ENCODE measurements at places on chromosomes 5 and 9. TPM values are rescaled to one million over a fixed set of nuclear protein-coding genes. Genes with fewer than 3 reads are reported as not detected.

DNA sequence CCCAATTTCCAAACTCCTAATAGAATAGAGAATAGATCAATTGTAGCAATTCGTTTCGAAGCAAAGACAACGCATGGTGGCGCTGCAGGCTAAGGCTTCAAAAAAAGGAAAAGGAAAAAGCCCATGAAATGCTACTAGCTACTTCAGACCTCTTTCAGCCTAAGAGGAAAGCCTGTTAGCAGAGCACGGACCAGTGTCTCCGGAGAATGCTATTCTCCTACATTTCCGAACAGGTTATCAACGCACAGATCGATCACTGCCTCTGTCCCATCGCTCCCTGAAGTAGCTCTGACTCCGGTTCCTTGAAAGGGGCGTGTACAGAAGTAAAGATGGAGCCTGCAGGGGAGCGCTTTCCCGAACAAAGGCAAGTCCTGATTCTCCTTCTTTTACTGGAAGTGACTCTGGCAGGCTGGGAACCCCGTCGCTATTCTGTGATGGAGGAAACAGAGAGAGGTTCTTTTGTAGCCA, at the start of gene PCDHB15:
PCDHB15 (plus strand) TSS at position 146 of the 468 bp plus-strand sequence; CDS start at position 330, 184 bp downstream.
- DNase-seq, result peak; percentile 64
- H3K27ac ChIP-seq, result no peak within 1 kb of the TSS
- H3K27me3 ChIP-seq, result no peaks in the 10 kb centered on the region
- no peaks in the 10 kb centered on the region for H3K4me1 ChIP-seq

DNA sequence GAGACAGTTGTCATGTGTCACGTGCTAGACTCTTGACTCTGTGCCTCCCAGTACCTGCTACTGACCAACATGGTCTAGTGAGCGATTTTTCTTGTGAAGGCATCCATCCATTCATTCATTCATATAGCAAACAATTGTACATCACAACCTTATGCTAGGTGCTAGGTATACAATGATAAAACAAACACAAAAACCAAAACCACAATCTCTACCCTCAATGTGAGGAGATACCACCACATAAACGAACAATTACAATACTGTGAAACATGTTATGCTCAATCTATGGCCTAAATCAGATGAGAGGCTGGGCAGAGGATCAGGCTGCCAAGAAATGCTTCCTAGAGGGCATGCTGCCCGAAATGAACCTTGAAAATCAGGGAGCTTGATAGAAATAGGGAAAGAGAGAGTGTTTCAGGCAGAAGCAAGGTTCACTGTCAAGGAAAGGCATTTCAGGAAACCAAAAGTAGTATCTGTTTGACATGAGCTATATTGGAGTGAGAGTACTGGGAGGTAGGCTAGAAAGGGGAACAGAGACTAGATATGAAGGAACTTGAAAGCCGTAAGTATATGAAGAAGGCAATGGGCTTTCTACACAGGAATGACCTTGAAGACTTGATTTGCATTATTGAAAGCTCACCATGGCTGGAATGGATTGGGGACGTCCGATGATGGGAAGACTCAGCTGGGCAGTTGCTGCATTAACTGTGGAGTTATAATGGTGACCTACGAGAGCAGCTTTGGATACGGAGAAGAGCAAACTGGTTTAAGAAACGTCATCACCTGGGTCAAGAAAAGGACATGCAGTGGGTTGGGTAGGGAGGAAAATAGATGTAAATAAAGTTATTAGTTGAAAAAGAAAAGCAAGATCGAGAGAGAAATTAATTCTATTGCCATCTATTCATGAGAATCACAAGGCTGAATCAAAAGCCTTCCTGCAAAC, 90.1 kb downstream of the THBS4 start:
- peak overlapping the region; percentile 26 for H3K4me3 ChIP-seq
- no peak for DNase-seq
- H3K4me1 ChIP-seq, result peaks cover 28% of the 10 kb centered on the region
- peak overlapping the region; percentile 70 for H3K27ac ChIP-seq

DNA sequence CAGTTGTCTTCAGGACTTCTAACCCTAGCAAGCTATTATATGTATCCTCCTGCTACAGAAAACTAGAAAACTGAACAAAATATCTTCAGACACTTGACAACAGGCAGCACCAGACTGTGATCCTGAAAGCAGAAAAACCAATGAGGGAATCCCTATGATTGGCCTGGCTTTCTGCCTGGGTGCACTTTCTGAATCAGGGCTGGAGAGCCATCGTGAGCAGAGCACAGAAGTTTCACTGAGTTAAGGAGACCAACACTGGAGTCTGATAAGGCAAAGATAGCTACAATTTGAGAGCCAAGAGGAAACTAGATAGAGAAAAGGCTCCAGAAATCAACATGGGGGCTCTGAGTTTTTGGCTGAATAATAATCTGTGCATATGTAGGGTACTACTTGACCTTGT, 106.5 kb downstream of the FANCC start:
- H3K27ac ChIP-seq, result no peak overlapping the region
- peaks cover 2% of the 10 kb centered on the region for H3K27me3 ChIP-seq
- H3K4me3 ChIP-seq, result no peak overlapping the region

Gene NIM1K
- total RNA-seq, result 0.97 TPM

- H3K27ac ChIP-seq, result no peak overlapping the region
- H3K36me3 ChIP-seq, result no peaks in the 10 kb centered on the region
- peaks cover 2% of the 10 kb centered on the region for H3K27me3 ChIP-seq
- H3K4me3 ChIP-seq, result no peak overlapping the region
Observed at GRCh38 chr5:58499231-58499630, 8.0 kb downstream of the GAPT start.

Gene ZSWIM6
- total RNA-seq, result 7.9 TPM

GRCh38 chr5:173771121-173771724, 116.9 kb upstream of the CPEB4 start:
- no peak overlapping the region for H3K27ac ChIP-seq
- no peaks in the 10 kb centered on the region for H3K36me3 ChIP-seq
- H3K27me3 ChIP-seq, result peaks cover 4% of the 10 kb centered on the region
- H3K4me1 ChIP-seq, result no peaks in the 10 kb centered on the region

DNA sequence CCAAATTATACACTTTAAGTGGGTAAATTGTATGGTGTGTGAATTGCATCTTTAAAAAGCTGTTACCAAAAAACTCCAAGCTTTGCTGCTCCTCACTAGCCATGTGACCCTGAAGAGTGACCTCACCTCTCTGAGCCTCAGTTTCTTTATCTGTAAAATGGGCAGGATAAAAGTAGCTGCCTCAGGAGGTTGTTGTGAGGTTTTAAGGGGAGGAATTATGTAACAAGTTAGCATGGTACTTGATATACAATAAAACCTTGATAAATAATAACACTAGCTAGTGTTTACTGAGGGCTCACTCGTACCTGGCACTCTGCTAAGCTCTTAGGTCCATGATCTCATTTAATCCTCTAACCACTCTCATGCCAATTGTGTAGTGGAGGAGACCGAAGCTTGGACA, 19.0 kb upstream of the PHF19 start:
- H3K4me3 ChIP-seq, result no peak overlapping the region
- peak overlapping the region; percentile 75 for H3K27ac ChIP-seq
- DNase-seq, result peak; percentile 57
- peaks cover 44% of the 10 kb centered on the region for H3K36me3 ChIP-seq
- H3K4me1 ChIP-seq, result peaks cover 79% of the 10 kb centered on the region

Gene IRX2
- not detected for total RNA-seq

- no peak overlapping the region for H3K4me3 ChIP-seq
- no peak overlapping the region for H3K27ac ChIP-seq
- no peak for DNase-seq
- no peaks in the 10 kb centered on the region for H3K27me3 ChIP-seq
- H3K4me1 ChIP-seq, result no peaks in the 10 kb centered on the region
Observed at GRCh38 chr5:28117691-28118090, 1079.3 kb upstream of the CDH9 start.

GRCh38 chr5:152634586-152634985, 229.5 kb upstream of the NMUR2 start:
- no peak overlapping the region for H3K4me3 ChIP-seq
- no peak overlapping the region for H3K27ac ChIP-seq
- H3K36me3 ChIP-seq, result no peaks in the 10 kb centered on the region
- DNase-seq, result no peak
- H3K27me3 ChIP-seq, result no peaks in the 10 kb centered on the region

GRCh38 chr9:70407081-70407503, 7.4 kb downstream of the KLF9 start:
- peak overlapping the region; percentile 82 for H3K27ac ChIP-seq
- H3K4me1 ChIP-seq, result peaks cover 62% of the 10 kb centered on the region
- H3K27me3 ChIP-seq, result no peaks in the 10 kb centered on the region

DNA sequence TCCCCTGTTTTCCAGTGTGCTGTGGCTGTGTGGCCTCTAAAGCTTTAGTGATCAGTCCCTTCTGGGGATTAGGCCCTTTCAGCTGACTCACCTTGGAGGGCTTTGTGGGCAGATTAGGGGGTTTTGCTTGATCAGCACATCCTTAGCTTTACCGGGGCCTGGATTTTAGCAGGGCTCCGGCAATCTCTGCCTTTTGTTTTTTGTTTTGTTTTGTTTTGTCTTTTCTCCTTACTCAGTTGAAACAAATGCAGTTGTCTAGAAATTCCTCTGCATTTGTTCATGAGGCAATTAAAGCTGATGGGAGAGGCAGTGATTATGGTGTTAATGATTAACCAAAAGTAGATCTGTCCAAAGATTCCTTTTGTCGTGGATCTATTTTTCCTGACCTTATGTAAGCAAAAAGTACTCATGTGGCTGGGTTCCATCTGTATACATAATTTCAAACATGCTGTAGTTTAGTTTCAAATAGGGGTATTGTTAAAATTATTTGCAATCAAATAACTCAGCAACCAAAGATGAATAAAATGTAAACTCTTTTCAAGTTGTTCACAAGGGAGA, 5.2 kb upstream of the TDRD7 start:
- H3K4me1 ChIP-seq, result peaks cover 3% of the 10 kb centered on the region
- DNase-seq, result no peak
- H3K27me3 ChIP-seq, result peaks cover 50% of the 10 kb centered on the region
- H3K36me3 ChIP-seq, result no peaks in the 10 kb centered on the region

DNA sequence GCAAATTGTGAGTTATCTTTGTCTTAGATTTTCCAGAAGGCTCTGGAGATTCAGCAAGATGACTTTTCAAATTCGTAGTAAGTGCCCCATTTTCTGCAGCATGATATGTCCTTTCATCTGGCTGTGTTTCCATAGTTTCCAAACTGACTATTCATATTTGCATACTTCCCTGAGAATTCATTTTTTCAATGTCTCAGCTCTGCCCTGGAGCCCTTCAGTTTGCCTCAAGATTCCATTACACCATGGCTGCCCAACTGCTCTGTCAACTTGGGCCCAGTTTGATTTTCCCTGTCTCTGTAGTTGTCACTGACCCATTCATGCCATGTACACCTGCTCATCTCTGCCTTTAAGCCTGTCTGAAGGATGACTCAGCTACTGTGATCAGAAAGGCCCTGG, 94.2 kb upstream of the RUSC2 start:
- no peak overlapping the region for H3K4me3 ChIP-seq
- H3K4me1 ChIP-seq, result no peaks in the 10 kb centered on the region
- H3K27me3 ChIP-seq, result peaks cover 2% of the 10 kb centered on the region

- DNase-seq, result no peak
- peaks cover 17% of the 10 kb centered on the region for H3K27me3 ChIP-seq
- H3K36me3 ChIP-seq, result no peaks in the 10 kb centered on the region
- H3K4me1 ChIP-seq, result peaks cover 3% of the 10 kb centered on the region
Observed at GRCh38 chr9:34559624-34560455, 29.7 kb downstream of the CNTFR start.

Gene AGXT2
- total RNA-seq, result not detected

DNA sequence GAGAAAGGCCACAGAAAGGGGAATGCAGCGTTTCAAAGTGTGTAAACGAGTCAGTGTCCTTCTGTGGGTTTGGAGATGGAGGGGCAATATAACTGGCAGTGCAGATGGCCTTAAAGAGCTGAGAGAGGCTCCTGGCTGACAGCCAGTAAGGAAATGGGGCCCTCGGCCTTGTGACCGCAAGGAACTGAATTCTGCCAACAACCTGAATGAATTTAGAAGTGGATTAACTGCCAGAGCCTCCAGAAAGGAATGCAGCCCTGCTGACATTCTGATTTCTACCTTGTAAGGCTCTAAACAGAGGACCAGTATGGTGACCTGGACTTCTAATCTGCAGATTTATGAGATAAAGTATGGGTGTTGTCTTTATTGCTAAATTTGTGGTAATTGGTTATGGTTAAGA, 17.5 kb upstream of the NREP start:
- no peak overlapping the region for H3K4me3 ChIP-seq
- no peak overlapping the region for H3K27ac ChIP-seq
- H3K4me1 ChIP-seq, result no peaks in the 10 kb centered on the region
- DNase-seq, result no peak

DNA sequence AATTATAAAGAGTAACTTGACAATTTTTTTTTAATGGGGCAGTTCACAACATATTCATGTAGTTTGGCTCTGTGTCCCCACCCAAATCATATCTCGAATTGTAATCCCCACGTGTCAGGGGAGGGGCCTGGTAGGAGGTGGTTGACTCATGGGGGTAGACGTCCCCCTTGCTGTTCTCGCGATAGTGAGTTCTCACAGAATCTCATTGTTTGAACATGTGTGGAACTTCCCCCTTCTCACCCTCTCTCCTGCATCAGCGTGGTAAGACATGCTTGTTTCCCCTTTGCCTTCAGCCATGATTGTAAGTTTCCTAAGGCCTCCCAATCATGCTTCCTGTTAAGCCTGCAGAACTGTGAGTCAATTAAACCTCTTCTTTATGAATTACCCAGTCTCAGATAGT, 40.7 kb downstream of the FBXW11 start:
- DNase-seq, result no peak
- H3K27me3 ChIP-seq, result no peaks in the 10 kb centered on the region
- peak overlapping the region; percentile 88 for H3K27ac ChIP-seq
- peaks cover 48% of the 10 kb centered on the region for H3K4me1 ChIP-seq
- H3K4me3 ChIP-seq, result no peak overlapping the region

Gene GARIN3
- 0.19 TPM for total RNA-seq

Gene EMB
- 56.3 TPM for total RNA-seq

- H3K4me3 ChIP-seq, result no peak overlapping the region
- peaks cover 58% of the 10 kb centered on the region for H3K36me3 ChIP-seq
- no peak for DNase-seq
- H3K4me1 ChIP-seq, result peaks cover 18% of the 10 kb centered on the region
Observed at GRCh38 chr5:83058726-83059125, 18.5 kb downstream of the TMEM167A start.

- no peak overlapping the region for H3K27ac ChIP-seq
- no peak overlapping the region for H3K4me3 ChIP-seq
- peaks cover 8% of the 10 kb centered on the region for H3K4me1 ChIP-seq
- no peak for DNase-seq
Observed at GRCh38 chr9:121398374-121398773, 28.3 kb upstream of the STOM start.

Gene ALG2
- 31.0 TPM for total RNA-seq

Gene CEP72
- total RNA-seq, result 33.2 TPM

- H3K4me3 ChIP-seq, result no peak overlapping the region
- no peak for DNase-seq
- H3K27me3 ChIP-seq, result peaks cover 28% of the 10 kb centered on the region
- no peaks in the 10 kb centered on the region for H3K4me1 ChIP-seq
- no peaks in the 10 kb centered on the region for H3K36me3 ChIP-seq
Observed at GRCh38 chr5:15501091-15501791, 1.3 kb downstream of the FBXL7 start.

DNA sequence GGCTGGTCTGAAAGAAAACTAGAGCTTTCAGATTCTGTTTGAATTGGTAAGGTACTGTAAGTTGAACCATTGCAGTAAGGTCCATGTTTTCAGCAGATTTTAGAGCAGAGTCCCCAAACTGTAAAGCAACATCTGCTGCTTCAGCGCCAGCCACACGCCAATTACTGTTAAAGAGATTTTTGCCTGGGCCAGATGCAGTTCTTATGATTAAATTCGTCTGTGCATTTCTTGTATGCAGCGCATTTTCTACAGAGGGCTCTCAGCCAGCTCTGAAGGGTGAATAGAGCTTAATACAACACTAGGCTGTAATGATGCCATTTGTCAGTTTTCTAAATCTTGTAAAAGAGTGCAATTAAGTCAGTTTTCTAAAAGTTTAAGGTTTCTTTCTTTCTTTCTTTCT, 246.3 kb downstream of the COX7C start:
- H3K4me3 ChIP-seq, result no peak overlapping the region
- H3K36me3 ChIP-seq, result no peaks in the 10 kb centered on the region
- no peaks in the 10 kb centered on the region for H3K4me1 ChIP-seq
- peaks cover 16% of the 10 kb centered on the region for H3K27me3 ChIP-seq
- no peak for DNase-seq
